ENCODE measurements at places on chromosomes 3 and 15.

DNA sequence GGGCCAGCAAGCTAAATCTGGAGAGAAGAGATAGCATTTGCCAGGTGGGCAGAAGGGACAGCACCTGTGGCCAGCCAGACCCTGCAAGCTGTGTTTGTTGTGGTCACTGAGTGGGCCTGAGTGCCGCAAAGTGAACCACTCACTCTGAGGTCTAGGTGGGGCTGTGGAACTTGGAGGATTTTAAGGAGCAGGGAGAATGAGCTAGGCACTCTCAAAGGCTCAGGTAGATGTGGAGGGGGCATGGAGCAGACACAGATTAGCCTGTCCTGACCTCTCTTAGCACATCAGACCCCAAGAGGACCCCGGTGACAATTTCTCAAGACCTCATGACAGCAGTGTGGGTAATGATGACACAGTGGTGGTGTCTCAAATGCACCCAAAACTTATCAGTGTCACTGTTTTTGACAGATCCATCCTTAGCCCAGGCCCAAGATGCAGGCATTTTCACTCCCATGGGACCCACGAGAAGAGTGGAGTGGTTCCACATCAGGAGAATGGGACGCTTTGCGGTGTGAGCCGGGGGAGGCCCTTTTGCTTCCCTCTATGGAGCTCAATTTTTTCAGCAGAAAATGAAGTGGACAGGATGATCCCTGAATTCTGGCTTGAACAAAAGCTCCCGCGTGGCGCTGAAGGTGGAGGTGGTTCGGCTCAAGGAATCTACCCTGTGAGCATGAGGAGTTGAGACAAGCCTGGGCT lies 43.8 kb upstream of the TLE3 start:
- no peak for DNase-seq

GRCh38 chr15:39682366-39682765 lies 100.3 kb downstream of the FSIP1 start:
- DNase-seq = no peak

DNA sequence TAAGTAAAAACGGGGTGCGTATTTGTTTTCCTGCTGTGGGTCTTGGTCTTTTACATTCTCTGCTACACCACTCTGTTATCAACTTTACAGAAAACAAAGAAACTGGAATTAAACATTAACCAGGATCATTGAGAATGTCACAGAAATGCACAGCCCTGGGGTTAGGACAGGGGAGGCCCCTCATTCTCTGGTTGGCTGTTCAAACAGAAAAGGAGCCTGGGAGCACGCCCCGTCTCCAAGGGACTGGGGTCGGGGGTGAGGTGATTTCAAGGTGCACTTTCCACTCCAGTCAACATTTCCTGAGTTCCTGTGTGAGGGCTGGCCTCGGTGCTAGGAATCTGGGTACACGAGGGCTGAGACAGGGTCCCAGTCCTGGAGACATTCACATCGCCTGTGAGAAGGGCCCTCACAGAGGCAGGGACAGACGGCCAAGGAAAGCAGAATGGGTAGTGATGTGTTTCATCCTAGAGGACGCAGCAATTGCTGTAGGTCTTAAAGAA lies 30.3 kb downstream of the CPN2 start:
- no peak for DNase-seq

GRCh38 chr15:95016511-95017229 lies 785.3 kb downstream of the MCTP2 start:
- DNase-seq = no peak

DNA sequence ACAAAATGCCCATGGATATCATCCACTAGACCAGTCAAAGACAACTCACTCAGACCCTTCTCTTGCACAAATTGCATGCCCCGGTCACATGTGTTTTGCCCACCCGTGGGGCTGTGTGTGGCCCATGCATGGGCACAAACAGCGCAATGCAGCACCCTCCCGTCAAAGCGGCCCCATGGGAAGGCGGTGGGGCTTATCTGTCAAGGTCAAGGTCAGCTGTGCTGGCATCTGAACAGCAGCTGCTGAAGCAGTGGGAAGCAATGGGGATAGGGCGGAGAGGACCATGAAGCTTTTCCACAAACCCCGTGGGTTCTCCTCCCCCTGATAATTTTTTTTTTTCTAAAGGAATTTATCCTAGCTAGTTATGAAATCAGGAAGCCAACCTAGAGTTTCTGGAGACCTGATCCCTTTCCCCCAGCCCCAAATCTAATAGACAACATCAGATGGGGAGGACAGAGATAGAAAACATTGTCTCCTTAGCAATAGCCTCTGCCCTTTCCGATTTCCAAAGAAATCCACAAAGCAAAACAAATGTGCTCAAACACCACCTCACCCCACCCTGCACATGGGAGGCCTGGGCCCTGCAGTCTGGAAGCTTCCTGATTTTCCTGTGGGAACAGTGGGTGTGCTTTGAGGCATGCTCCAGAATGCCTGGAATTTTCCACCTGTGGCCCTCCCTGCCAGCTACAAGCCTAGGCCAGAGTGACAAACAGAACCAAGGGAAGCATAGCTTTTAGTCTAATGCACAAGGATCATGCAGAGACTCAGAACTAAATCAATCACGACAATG lies 84.4 kb downstream of the BDH1 start:
- DNase-seq = no peak

- DNase-seq = no peak
These were observed 71.0 kb upstream of the ARHGEF26 start for GRCh38 chr3:154050216-154050615.

DNA sequence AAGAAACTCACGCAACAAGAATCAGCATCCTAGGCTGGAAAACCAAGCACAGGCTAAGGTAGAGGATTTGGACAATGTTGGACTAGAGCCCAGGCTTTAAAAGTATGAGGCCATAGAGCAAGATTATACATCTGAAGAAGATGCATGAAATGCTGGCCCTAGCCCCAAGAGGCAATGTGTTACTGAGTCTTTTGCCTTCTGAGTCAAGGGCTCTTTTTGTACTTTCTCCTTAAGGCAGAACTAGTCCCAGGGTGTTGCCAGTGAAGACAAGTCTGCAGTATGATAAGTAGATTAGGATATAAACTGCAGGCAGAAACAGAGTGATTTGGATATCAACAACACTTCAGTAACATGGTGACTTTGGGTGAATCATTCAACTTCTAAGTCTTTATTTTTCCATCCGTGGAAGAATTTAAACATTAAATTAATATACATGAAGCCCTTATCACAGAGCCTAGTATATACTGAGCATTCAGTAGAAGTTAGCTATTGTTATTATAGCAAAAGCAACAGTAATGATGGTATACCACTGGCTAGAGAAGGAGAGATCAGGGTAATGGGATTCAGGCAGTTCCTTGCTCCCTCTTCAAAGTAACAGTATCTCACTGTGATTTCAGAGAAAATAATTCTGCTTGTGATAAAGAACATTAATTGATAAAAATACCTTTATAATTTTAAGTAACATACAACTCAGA lies 99.9 kb upstream of the MLF1 start:
- DNase-seq = no peak

Data from Panc1 (cell line).